Midbrain (tissue), 1 donor: ENCODE measurements at places on chromosomes 3 and 15.

DNA sequence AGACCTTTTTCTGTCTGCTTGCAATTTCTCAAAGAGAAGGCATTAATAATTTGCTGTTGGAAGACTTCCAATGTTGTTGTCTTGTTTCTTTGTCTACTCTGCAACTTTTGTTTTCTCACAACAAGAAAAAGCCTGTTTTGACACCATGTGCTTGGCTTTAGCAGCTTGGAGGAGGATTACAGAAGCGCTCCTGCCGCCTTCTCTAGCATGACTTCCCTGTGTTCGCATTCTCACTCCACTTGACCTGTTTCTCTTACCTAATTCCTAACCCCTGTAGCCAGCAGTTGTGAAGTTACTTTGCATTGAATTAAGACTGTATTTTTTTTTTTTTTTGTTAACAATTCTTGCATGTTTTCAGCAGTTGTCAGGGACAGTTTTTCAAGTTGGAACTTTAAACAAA lies 235.3 kb upstream of the GOLIM4 start:
- no peak for DNase-seq

GRCh38 chr3:122824465-122825381 lies 29.9 kb downstream of the SLC49A4 start:
- no peak for DNase-seq

- DNase-seq, result no peak
Measured at GRCh38 chr3:108511055-108511454, 659 bp upstream of the MYH15 start.

GRCh38 chr3:73637042-73637441 lies 12.3 kb upstream of the PDZRN3 start:
- DNase-seq, result no peak

GRCh38 chr3:10531031-10531430 lies 25.6 kb upstream of the ATP2B2 start:
- no peak for DNase-seq

DNA sequence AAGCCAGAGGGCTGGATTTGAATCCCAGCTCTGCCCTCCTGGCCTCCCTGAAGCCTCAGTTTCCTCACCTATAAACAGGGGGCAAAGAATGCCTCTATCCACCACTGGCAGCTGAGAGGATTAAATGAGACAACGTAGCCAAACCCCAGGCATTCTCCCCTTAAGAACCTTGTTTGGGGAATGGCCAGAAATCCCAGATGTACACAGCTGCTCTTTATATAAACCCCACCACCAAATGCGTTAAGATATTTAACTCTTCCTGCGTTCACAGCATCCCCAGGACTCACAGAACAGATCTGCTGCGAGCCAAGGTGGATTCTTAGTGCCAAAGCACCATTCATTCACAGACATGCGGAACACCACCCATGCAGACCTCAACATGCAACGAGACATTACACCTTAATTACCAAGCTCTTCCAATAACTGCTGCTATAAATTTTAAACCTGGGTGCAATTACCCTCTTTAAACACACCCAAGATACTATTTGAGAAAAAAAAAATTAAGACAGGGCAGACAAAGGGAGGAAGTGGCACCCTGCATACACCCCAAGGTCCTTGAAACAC lies 5.2 kb downstream of the TLE3 start:
- DNase-seq, result no peak

DNA sequence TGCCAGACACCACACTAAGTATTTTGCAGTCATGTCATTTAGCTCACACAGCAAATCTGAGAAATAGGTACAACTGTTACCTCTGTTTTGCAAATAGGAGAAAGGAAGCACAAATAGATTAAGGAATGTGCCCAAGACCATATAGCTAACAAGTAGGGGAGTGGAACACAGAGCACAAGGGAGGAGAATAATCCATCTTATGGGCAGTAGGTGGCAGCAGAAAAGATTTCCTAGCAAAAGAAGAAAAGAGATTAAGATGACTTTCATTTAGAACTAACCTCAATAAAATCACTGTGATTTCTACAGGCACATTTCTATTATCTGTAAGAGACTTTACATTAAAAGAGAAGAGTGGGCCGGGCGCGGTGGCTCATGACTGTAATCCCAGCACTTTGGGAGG lies 49.1 kb downstream of the NR1I2 start:
- no peak for DNase-seq

DNA sequence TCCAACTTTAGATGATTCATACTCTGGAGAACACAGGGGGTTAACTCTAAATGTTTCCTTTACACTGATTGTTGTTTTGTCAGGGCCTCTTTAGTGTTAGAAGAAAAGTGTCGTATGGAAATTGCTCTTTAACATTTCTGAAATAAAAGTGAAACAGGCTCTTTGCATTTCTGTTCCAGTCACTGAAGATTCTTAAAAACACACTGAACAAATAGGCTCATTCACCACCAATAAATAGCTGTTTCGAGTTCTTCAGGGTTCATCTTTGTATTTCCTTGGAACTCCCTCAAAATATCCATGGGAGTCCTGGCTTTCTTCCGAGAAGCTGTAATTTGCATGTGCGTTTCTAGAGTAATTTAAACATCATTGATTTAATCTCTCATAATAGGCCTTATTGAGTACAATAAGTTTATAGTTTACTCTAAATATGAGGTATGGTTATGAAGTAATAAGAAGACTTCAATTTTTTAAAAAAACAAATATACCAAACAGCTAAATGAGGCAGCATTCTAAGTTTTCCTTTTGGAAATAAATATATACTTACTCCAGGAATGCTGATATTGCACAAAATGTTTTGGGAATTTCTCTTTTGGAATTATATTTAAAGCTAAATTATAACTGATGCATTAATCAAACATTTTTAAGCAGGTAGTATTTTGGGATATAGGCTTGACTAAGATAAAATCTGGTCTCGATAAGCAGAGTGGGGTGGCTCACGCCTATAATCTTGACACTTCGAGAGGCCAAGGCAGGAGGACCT lies 327.4 kb downstream of the EPHA3 start:
- peak; percentile 20 for DNase-seq

DNA sequence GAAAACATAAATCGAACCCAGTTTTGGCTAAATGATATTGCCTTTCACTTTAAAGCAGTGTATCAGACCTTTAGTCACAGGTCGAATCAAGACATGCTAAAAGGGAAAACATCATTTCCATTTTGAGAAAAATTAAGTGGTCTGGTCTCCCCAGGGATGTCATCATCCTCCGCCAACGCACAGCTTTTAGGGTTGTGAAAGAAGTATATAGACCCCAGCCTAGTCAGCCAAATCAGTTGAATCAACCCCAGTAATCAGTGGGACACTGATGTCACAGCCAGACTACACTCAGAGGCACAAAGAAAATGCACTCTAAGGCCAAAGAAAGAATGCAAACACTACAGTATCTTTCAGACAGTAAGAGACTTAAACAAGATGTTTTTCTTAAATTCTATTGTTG lies 187.4 kb downstream of the ZIC4 start:
- no peak for DNase-seq
